ENCODE measurements at places on chromosomes 7 and 10. TPM values are rescaled to one million over a fixed set of nuclear protein-coding genes. Genes with fewer than 3 reads are reported as not detected.

The DPP6 gene
- total RNA-seq = not detected

GRCh38 chr10:112962343-112962742, 12.3 kb downstream of the TCF7L2 start:
- no peak for DNase-seq

- DNase-seq = no peak
Measured at GRCh38 chr7:4823441-4824119, 38.2 kb downstream of the PAPOLB start.

DNA sequence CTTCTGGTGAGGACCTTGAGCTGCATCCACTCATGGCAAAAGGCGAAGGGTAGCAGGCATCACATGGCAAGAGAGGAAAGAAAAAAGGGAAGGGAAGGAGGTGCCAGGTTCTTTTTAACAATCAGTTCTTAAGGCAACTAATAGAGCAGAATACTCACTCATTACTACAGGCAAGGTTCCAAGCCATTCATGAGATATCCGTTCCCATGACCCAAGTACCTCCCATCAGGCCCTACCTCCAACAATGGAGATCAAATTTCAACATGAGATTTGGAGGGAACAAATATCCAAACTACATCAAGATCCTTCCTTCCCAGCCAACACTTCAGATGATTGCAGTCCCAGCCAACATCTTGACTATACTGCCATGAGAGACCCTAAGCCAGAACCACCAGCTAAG, 38.9 kb upstream of the YAE1 start:
- no peak for DNase-seq

GRCh38 chr10:101241840-101242707, 12.8 kb upstream of the LBX1 start:
- no peak for DNase-seq

The MRPS33 gene
- total RNA-seq = 50.8 TPM

DNA sequence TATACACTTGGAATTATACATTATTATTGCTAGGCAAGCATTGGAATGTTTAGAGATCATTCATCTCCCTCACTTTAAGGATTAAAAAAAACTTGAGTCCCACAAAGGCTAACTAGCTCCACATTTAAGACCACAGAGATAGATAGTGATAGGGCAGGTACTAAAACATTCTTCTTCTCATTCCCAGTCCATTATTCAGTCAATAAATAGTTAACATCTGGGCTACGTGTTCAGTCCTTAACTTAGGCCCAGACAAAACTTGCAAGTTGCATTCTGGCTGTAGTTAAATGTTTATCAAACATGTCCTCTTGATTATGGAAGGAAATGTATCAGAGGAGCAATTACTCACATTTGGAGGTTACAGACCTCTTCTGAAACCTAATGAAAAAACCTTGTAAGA, 2.4 kb downstream of the GNG11 start:
- no peak for DNase-seq

DNA sequence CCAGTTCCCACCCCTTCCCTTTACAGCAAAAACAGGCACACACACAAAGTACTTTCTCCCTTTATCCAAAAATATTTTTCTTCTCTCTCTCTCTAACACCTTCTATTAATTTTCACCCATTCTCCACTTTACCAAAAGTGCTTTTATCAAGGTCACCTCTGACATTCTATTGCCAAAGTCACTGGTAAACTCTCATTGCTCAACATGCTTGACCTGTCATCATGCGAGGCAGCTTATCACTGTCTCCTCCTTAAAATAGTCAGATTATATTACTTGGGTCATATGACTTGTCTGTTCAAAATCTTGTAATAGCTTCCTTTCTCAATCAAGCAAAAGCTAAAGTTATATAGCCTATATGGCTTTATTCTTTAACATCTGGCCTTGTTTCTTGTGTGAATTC, 28.6 kb downstream of the MACC1 start:
- DNase-seq = no peak

The SPOCK2 gene
- total RNA-seq = 27.9 TPM

GRCh38 chr7:4715410-4715776, 33.3 kb downstream of the FOXK1 start:
- DNase-seq = no peak

DNA sequence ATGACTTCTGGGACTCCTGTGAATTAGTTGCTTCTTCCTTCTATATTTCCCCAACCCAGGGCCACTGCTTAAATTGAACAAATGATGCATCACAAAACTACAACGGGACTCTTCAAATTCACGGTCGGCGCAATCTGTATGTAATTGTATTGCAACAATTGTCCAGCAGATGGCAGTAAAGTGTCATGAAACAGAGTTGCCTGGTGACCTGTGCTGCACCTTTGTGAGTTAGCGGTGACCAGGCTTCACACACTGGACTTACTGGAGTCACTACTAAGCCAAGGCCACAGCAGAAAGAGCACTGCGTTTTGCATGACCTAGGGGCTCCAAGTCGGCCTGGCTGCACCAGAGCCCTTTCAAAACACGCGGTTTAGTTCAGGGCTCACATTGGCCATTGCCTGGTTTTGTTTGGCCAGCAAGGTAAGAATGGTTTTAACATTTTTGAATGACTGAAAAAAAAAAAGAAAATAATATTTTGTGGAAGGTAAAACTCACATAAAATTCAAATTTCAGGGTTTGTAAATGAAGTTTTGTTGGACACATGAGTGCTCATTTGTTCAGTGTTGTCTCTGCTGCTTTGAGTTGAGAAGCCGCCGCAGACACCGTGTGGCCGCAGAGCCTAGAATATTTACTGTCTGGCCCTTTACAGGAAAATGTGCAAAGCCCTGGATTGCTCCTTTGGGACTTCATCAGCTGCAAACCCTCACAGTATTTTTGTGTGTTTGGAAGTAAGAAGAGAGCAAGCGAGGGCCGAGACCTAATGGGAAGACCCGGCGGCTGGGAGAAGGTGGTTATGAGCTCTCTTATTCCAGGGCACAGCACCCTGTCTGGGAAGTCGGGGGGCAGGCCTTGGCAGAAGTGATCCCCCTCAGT, 23.2 kb upstream of the ZNF32 start:
- DNase-seq = peak; percentile 33

DNA sequence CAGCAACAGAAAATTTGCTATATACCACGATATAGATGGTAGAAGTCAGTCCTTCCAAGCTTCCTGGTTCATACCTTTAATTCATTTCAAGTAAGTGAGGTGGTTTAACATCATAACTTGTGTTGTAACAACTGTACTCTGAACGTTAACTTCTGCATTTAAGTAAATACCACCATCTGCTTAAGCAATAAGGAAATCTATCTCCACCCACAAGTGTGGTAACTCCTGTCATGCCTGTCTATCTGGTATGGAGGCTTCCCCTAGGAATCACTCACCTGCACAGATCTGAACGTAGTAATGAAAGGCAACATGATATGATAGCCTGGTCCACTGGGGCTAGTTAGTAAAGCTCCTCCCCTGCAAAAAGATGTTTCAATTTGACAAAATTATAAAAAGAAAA, 2.3 kb downstream of the ERLIN1 start:
- DNase-seq = no peak

DNA sequence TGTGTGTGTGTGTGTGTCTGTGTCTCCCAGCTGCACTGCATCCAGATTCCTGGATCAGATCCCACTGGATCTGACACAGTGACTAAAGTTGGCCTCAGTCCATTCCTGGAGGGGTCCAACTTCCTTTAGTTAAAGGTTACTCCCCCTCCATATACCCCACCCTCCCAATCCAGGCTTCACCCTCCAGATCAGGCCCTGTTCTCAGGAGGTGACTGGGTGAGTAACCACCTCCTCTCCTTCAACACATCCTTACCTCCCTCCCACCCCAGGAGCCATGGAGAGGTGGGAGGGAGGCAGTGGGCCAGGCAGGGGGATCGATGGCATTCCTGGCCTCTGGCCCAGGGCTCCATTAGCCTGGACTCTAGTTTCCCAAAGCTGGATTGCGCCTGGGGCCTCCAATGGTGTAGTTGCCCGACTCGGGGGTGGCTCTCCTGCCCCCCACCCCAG, 11.3 kb downstream of the KCNIP2 start:
- DNase-seq = no peak

- no peak for DNase-seq
Measured at GRCh38 chr10:6229746-6230145, 27.0 kb downstream of the PFKFB3 start.

DNA sequence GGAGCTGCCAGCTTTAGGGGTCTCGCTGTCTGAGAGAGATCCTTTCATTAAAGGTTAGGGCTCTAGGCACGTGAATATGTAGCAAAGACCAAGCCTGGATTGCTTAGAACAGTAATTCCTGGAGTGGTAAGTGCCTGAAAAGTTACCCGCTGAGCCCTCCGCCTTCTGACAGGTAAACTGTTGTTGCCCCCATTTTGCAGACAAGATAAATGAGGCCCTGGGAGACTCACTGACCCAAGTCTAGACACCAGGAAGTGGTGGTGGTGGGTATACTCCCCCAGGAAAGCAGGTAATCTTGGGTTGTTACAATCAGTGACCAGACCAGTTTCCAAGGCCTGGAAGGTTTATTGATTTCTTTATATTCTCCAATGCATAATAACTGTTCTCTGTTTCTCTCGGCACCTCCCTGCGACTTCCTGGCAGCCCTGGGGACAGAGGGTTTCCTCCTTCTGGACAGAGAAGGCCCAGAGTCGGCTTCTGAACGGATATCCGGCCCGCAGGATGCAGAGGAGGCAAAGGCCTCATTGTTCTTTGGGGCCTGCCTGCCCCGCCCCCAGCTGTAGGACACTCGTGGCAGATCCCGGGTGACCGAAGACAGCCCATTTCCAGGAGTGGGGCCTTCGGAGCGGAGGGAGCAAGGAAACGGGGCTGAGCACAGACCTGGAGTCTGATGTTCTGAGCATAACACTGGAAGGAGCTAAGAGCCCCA, 1.3 kb upstream of the GRK5 start:
- no peak for DNase-seq

DNA sequence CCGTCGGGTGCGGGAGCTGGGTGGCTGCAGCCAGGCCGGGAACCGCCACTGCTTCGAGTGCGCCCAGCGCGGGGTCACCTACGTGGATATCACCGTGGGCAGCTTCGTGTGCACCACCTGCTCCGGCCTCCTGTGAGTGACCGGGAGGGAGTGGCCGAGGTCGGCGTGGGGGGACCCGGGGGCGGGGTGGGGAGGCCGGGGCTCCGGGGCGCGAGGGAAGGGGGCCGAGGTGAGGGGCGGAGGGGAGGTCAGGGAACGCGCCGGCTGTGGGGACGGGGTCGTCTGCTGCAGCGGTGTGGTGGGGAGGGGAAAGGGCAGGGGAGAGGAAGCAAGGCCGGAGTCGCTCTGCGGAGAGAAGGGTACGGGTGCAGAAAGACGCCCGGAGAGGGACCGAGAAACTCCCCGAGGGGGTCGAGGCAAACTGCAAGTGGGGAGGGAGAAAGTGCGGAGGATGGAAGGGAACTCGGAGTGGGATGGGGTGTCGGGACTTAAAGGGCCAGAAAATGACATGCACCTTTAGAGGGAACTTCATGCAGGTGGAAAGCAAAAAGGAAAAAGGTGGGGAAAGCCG, 518 bp downstream of the AGFG2 start:
- DNase-seq = no peak

GRCh38 chr7:99000196-99000903, 122.0 kb downstream of the TRRAP start:
- DNase-seq = no peak

DNA sequence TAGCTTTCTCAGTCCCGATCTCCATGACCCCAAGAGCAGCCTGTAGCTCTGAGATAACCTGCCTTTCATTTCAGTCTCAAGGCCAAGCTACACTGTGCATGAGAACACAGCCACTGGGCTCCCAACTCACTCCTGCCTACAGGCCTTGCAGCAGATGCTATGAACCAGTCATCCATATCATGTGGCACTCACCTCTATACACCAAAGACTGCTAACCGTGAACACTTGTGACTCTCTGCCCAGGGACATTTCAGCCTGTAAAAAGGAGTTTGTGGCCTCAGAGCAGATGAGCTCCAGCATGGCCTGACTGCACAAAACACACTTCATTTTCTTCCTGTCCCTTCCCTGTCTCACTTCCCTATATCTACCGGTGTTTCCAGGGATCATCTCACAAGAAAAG, 56.9 kb upstream of the NPY start:
- DNase-seq = no peak

DNA sequence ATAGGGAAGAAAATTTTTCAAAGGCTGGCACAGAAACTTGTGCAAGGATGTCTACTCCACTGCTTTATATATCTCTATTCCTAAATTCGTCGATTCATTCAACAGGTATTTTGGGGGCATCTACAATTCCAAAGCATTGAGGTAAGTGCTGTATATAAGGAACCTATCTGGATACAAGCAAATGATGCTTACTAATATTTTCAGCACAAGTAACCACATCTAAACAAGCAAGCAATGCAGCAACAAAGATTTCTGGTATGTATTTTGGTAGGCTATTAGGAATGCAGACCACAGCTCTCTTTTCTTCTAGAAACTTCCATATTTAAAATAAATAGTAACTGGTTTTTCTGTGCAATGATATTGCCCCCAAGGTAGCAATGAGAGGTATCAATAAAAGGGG, 183.9 kb downstream of the SGMS1 start:
- no peak for DNase-seq

GRCh38 chr10:92303096-92303495, 12.1 kb downstream of the MARCHF5 start:
- DNase-seq = no peak

DNA sequence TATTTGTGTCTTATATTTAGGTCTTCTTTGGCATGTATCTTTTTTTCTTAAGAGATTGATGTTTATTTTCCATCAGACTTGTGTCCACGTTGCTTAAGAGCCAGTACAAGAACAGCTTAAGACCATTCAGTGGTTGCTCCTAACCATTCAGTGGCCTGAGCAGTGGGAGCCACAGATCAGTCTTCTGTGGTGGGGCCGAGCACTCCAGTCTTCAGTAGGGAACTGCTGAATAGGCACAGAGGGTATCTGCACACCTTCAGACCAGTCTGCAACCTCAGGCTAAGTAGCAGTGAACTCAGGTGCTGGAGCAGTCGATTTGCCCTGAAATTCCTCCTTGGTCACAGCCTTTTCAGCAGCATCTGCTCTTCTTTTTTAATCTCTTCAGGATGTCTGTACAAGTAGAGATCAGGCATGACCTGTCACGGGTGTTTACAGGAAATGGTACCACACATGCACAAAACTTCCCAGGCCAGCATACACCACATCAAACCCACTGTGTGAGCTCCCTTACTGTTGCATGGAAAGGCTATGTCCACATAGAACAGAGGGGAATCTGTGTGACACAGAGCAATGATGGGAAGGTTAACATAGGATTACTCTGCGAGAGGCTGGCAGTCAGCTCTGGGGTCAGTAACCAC, 51.5 kb downstream of the FAM107B start:
- no peak for DNase-seq

- DNase-seq = peak; percentile 19
Measured at GRCh38 chr7:94511718-94512117, 2.1 kb downstream of the CASD1 start.

The CFTR gene
- total RNA-seq = 0.29 TPM

The CASP7 gene
- 29.0 TPM for total RNA-seq
